ENCODE measurements at places on chromosomes 2 and 18.

GRCh38 chr2:128617661-128618060 is 299.0 kb upstream of the HS6ST1 start:
- DNase-seq: no peak

DNA sequence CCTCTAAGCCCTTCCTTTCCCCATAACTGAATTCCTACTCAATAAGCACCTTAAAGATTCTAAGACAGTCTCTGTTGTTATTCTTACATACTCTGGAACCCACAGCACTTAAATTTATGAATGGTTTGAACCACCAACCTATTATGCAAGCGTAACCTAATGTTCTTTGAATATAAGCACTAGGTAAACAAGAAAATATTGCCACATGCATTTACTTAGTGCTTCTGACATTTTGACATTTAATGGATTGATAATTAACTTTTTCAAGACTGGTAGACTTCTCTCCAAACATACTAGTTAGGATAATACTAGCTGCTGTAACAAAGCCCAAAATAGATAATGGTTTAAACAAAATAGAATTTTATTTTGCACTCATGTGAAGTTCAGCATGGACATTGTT is 164.8 kb downstream of the ARHGAP15 start:
- no peak for DNase-seq

DNA sequence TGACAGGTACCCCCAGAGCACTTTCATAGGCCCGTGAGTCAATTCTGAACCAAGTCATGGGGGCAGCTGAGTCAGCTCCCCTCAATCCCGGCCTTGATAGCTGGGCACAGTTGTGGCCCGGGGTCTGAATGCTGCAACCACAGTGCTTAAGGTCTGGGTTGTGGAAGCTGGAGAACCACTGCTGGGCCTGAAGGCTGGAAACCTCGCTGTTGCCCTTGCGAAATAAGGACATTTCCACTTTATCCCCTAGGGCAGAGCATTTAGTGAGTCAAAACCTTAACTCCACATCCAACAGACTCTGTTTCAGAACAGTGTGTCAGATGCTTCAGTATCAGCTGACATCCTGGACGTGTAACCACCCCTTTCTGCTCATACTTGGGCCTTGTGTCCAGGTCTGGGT is 58.6 kb downstream of the SP110 start:
- DNase-seq: no peak

DNA sequence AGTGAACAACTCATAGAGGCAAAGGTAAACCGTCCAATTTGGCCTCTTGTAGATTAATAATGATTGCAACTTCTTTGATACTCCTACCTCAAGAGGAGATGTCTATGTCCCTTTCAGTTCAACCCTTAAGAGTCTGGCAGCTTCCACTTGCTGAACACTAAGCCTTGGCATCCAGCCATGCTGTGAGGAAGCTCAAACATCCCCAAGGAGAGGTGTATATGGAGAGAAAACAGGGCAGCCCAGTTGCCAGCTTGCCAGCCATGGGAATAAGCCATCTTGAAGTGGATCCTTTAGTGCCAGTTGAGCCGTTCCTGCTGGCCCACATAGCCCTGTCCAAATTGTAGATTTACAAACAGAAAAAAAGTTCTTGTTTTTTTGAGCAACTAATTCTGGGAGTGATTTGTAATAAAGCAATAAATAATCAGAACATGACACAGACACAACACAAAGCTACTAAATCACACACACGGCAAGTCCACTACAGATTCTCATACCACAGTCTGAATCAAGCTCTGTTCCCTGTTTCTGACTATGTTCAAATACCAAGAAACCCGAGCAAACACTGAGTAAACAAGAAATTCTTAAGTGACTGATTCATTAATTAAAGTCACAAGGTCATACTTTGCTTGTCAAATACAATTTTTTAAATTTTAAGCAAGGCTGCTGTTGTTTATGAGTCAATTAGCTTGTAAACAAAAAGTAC is 96.1 kb downstream of the PID1 start:
- DNase-seq: no peak

- no peak for DNase-seq
Observed at GRCh38 chr18:42801706-42802105, 313.8 kb downstream of the RIT2 start.

DNA sequence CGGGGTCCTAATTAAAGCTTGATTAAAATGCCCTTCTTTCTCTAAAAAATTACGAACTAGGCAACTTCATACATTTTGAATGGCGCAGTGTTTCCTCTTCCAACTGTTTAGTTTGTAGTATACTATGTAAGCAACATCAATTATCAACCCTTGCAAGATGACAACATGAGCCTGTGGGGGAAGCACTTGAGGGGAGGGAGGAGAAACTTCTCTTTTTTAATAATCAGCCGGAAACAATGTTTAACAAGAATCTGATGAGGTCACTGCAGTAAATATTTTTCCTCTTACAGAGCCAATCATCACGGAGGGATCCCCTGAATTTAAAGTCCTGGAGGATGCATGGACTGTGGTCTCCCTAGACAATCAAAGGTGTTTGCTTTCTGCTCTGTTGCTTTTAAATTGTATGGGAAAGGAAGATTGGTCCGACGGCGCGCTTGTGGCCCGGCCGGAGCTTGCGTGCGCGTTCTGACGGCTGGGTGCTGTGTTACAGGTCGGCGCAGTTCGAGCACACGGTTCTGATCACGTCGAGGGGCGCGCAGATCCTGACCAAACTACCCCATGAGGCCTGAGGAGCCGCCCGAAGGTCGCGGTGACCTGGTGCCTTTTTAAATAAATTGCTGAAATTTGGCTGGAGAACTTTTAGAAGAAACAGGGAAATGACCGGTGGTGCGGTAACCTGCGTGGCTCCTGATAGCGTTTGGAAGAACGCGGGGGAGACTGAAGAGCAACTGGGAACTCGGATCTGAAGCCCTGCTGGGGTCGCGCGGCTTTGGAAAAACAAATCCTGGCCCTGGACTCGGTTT is 5.3 kb upstream of the DLX1 start:
- no peak for DNase-seq

DNA sequence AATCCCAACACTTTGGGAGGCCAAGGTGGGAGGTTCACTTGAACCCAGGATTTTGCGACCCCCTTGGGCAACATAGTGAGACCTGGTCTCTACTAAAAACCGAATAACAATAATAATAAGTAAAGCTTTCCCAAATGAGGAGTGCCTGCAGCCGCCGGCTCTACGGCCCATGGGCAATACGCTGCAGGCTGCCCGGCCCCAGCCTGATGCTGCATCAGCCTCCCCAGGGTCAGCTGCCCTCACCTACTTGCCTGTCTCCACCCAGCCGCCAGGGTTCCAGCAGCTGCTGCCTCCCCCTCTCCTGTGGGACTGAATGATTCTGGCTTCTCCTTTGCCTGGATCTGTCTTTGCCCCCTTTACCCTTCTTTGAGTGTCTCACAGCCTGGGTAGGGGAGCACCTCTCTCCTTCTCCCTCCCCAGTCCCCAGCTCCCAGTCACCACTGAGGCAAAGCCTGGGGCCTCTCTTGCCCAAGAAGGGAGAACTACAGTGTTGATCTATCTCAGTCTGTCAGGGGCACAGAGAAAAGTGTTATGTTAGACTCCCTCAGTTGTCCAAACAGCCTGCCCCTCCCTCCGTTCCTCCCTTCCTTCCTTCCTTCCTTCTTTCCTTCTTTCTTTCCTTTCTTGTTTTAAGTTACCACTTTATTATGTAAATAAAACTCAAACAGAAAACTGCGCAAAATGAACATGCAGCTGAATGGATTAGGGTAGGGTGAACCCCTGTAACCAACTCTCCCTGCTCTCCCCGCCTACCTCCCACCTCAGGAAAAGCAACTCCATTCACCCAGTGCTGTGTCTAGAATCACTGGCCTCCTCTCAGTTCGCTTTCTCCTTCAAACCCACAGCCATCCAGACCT is 38.2 kb upstream of the NPAS2 start:
- no peak for DNase-seq

- DNase-seq: no peak
Observed at GRCh38 chr2:157355618-157356017, 30.0 kb upstream of the ERMN start.

DNA sequence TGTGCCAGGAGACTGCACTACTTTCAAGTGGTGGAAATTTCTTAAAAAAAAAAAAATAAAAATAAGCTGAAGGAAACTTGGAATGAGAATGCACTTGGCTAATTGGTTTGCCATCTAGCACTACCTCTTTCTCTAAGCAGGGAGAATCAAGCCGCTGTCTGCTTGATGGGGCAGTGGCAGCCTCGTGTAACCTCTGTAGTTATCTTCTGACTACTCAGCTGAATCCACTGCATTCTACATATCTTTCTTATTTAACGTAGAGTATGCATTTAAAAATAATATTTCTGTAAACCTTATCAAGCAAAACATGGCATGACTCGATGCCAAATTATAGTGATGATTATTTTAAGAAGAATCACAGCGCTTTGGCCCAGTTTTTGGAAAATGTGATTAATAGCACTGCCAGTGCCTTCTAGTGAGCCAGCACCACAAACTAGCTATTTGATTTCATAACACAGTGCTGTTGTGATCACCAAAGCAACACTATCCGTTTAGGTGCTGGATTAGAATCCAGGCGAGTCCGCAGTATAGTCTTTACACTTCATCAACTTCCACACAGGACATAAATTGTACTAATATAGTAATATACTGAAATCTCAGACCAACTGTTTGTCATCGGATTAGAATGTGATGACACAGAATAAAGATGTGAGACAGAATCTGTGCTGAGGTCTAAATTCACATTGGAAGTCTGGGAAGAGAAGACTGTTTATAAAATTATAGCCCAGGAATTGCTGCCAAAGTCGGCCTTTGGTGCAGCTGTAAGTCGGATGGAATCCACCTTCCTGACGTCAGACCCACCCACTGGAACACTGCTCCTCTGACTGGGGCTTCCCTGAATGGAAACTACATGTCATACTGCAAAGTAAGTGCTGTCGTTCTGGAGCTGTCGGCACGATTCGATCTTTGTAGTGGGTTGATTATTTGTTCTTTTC is 136.5 kb upstream of the ETAA1 start:
- no peak for DNase-seq

DNA sequence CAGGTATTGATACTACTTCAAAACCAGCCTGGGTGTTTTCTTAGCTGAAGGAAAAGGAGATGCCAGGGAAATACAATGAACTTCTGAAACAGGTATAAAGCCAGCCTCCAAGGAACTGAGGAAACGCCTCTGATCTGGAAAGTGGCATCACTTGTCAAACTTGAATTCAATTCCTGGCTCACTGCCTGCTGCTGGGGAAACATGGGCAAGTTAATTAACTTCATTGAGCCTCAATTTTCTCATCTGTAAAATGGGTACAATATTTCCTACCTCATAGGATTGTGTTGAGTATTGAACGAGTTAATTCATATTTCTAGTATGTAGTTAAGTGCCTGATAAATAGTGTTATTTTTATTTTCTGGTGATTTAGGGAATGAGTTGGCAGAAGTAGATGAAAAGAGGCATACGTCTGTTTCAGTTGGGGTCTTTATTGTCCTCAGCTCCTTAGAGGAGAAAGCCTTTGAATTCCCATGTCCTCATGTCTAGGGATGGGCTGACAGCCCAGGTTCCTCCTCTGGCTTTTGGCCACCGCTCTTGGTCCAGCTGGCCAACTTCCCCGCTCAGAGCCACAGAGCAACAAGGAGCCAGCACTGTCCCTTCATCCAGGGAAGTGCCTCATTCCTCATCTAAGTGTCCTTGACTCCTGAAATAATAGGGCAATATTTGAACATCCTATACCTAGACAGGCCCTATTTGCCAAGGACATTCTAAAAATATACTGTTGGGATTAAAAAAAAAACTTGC is 210.5 kb upstream of the GATA6 start:
- no peak for DNase-seq

GRCh38 chr2:10079266-10079869 is 843 bp downstream of the CYS1 start:
- DNase-seq: peak; percentile 44

- no peak for DNase-seq
Observed at GRCh38 chr2:215637651-215638050, 201.8 kb upstream of the FN1 start.

DNA sequence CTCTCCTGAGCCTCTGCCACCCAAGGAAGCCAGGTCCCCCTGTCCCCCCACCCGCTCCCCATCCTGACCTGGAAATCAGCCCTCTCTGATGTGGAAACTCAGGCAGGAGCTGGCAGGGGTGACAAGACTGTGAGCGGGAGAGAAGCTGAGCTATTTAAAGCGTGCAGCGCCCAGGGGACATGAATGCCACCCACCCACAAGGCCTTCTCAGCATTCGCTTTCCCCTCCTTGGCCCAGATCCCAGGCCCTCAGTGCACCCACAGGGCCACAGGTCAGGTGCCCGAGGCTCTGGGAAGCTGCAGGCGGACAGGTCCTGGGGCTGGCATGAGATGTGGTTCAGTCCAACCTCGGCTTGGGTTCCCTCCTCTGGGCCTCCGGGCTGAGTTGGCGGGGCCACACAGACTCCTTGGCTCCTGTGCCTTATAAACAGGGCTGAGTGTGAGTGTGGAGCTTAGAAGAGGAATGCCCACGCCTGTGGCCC is 168.3 kb downstream of the SMAD7 start:
- no peak for DNase-seq

DNA sequence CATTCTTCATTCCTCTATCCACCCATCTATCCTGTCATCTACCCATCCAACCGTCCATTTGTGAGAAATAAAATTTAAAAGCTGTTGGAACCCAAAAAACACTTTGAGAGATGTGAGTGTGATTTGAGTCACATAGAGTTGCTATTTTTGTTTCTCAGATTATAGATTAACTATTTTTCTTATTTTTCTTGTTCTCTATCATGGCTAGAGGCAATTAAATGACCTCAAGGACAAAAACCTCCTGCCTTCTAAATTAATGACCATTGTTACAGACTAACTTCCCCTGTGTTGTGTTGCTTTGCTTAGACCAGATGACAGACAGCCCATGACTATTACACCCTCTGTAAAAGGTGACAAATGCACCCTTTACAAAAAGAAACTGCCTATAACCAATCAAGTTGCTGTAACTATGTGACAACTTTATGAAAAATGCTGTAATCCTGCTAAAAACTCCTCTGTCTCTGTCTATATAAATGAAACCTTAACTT is 207.9 kb upstream of the CXCR4 start:
- DNase-seq: no peak

- DNase-seq: peak; percentile 28
Observed at GRCh38 chr18:31161757-31162418, 768 bp downstream of the DSC1 start.

DNA sequence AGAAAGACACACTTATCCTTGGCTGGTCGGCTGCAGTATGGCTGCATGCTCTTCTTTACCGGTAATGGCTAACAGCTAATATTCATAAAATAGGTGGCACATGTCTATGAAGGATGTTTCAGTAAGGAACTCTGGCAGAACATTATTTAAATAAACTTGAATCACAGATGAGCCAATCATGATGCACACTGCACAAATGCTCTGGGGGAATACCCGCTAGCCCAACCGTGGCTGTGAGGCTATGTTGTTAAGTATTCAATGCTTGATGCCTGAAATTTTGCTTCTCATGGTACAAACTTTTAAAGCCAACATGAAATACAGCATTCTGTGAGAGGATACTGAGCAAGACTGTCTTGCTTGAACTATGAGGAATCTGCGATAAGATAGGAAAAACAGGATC is 505.8 kb downstream of the ZEB2 start:
- no peak for DNase-seq

DNA sequence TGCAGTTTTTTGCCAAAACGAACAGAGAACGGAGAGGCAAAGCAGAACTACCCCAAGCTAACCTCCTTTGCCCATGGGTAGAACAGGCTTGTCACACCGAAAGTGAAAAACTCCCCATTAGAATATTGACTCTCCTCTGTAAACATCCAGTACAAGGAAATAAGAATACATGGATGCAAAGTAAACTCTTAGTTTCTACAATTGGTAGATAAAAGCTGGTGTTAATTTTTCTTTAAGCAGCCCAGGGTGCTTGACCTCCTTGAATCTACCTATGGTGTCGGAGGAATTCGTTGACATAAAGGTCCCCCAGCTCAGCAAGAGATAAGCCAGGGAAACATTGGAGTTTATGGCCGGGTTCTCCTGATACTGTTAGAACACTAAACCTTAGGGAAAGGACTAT is 48.4 kb upstream of the DSG1 start:
- DNase-seq: no peak

Measured in hippocampal formation (tissue), 2 donors.